HuH-7.5 (cell line): ENCODE measurements at places on chromosomes 5 and 9.

DNA sequence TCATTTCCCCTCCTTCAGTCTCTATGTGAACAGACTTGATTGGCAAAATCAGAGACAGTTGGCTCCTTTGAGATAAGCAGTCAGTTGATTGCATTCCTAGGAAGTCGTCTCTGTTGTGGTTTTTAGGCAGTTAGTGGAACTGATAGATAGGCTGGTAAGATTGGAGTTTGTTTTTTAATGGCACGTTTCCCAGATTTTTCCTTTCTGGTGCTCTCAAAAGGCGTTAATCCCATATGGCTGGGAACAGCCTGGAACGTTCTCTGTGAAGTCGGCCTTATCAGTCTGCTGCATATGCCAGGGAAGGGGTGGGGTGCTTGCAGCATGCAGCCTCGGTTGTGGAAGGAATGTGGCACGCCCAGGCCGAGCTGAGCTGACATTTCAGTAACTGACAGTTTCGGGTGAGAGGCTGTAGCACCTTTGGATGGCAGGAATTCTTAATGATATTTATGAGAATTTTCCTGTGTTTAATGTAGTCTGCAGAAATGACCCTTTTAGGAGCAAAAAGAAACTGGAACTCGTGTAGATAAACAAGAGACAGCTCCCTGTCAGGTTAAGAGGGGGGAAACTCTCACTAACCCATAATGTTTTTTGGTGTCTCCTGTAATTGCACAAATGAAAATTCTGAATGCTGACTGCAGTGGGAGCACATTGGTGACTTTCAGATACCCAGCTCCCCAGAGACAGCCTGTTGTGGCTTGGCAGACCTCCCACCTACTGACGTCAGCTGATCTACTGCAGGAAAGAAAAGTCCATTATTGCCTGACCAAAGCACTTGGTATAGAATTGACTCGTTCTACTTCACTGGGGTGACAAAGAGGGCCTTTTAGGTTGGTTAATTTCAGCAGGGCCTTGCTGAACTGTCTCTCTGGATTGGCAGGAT, 6.3 kb downstream of the SPTAN1 start:
- peak; percentile 54 for DNase-seq

DNA sequence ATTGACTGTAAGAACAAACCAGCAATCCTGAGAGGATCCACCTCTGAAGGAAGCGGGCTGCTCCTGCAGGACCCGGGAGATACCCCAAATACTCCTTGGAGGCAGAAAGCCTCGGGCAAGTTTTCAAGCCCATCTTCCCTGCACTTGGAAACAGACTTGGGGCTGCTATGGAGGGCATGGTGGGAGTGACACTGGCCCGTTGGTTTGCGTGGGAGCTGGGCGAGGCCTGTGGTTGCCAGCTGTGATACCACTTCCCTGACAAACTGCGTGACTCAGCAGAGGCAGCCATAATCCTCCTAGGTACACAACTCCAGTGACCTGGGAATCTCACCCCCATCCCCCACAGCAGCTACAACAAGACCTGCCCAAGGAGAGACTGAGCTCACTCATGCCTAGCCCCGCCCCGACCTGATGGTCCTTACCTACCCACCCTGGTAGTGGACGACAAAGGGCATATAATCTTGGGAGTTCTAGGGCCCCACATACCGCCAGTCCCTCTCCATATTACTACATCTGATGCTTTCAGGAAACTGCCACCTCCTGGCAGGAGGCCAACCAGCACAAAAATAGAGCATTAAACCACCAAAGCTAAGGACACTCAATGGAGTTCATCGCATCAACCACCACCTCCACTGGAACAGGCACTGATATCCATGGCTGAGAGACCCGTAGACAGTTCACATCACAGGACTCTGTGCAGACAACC, 38.1 kb upstream of the VLDLR start:
- no peak for DNase-seq

DNA sequence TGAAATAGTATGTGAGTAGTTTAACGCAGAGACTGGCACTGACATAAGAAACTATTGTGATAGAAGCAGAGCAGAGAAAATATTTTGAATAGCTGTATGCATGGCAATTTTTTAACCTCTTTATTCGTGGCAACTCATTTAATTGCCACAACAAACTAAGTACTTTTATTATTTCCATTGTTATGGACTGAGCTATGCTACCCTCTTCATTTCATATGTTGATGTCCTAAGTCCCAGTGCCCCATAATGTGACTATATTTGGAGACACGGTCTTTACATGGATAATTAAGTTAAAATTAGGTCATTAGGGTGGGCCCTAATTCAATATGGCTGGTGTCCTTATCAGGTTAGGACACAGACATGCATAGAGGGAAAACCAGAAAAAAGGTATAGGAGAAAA, 86.1 kb upstream of the PRSS3 start:
- no peak for DNase-seq

DNA sequence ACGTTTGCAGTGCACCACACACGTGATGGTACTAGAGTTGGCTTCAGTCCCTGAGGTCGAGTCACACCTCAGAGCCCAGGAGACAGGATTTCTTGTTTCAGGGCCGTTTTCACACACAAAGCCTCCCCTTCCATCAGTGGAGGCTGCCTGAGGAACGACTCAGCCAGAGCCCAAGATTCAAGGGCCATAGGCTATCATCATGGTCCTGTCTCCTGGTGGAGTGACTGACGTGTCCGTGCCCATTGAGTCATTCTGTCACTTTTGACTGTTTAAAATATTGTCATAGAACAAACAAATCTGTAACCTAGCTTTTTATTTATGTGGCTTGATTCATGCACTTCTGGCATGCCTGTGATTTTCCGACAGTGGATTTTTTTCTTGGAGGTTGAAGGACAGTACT, 28.3 kb downstream of the CAMK2A start:
- no peak for DNase-seq

GRCh38 chr5:98510143-98510985, 263.1 kb upstream of the RGMB start:
- DNase-seq = no peak

DNA sequence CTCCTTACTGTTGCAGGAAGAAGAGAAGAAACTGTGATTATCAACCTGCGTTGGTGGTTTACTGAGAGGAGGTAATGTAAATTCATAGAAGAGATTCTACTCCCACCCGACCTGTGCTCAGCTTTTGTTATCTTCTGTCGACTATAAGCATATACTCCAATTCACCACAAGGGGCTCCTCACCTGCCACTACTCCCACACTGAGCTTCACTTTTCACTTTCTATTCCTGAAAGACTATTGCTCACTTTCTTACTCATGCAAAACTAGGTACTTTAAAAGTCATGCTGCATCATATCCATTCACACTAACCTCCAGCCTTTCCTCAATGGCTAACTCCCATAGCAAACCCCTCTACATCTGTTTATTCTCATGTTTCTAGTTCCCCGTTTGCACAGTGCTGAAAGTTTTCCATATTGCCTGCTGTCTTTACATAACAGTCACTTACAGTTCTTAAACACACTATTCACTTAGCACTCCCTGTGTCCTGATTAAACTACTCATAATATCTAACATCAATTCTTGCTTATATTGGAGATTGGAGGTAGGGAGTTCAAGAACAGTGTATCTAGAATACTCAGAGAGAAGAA, 1062.6 kb downstream of the NR2F1-AS1 start:
- peak; percentile 30 for DNase-seq

GRCh38 chr5:8457187-8458037, 588.5 kb downstream of the MTRR start:
- DNase-seq = peak; percentile 43

- DNase-seq = no peak
These were observed 218.5 kb downstream of the RANBP17 start for GRCh38 chr5:171080186-171080938.

DNA sequence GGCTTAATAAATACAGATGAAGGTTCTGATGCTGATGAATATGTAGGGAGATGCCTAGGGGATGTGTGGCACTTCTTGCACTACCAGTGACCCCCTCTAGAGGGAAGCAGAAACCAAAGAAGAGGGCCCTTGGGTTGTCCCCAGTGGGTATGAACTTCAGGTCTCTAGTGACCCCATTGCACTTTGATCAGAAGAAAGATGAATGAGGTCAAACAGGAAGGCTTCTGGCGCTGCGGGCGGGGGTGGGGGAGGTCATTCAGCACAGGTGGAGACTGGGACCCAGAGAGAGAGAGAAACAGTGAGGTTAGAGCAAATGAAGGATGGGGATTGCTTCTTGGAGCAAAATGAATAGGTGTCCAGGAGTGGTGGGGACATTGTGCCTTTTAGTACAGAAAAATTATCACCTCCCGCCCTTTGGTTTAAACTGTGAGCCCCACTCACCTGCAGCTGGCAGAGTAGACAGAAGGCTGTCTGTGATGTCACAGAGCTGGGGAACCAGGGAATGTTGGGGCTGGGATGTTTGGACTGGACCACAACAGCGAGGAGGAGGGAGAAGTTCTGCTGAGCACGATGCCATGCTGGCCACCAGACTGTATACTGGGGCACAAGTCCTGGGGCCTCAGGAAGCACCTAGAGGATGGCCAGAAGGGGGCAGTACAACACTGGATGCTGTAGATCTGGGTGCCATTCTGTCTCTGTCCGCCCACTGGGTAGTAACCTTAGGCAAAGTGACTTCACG, at the start of gene TEX48:
TEX48 (minus strand) TSS at position 599 of the 739 bp plus-strand sequence. CDS start 10,469 bp downstream, outside the sequence.
- DNase-seq = peak; percentile 52
